ENCODE measurements at places on chromosomes 5 and 9. TPM values are rescaled to one million over a fixed set of nuclear protein-coding genes. Genes with fewer than 3 reads are reported as not detected.
A peak's percentile ranks its signal among the peaks of the same experiment; 100 is the strongest.

GRCh38 chr9:135132008-135132407, 44.5 kb downstream of the OLFM1 start:
- DNase-seq = no peak

Gene ECM2
- polyA plus RNA-seq = not detected

- no peak for DNase-seq
These were observed 76.3 kb downstream of the HSPA4 start for GRCh38 chr5:133128066-133128465.

DNA sequence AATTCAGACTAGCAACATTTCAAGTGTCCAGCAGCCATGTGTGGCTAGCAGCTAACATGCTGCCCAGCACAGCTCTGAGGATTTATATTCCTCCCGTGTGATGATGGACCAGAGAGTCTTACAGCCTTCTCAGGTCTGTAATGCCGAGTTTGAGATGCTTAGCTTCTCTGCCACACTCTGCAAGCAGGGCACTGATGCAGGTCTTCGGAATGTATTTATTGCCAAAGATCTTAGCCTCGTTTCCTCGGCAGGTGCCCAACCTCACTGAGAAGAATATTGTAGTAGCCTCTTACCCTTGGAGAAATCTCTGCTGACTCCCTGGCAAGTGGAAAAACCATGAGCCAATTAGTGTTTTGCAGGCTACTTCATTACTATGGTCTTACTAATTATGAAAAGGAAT, 3.7 kb upstream of the RAI14 start:
- DNase-seq = no peak

- peak; percentile 98 for DNase-seq
These were observed at the start of gene NUP214 for GRCh38 chr9:131125288-131126058. TSS of gene NUP214 (plus strand) at chr9:131125586. CDS start at chr9:131125705, 119 bp downstream.

Gene ARL14EPL
- polyA plus RNA-seq = not detected

GRCh38 chr5:96439477-96440184, 6.6 kb upstream of the PCSK1 start:
- DNase-seq = no peak

- no peak for DNase-seq
These were observed 187.6 kb upstream of the TNC start for GRCh38 chr9:115305543-115305942.

Gene PCDHB9
- not detected for polyA plus RNA-seq

Gene TMEM215
- not detected for polyA plus RNA-seq

Gene FRMPD1
- polyA plus RNA-seq = not detected

- DNase-seq = no peak
These were observed 150.9 kb downstream of the BRINP1 start for GRCh38 chr9:119218293-119218692.

DNA sequence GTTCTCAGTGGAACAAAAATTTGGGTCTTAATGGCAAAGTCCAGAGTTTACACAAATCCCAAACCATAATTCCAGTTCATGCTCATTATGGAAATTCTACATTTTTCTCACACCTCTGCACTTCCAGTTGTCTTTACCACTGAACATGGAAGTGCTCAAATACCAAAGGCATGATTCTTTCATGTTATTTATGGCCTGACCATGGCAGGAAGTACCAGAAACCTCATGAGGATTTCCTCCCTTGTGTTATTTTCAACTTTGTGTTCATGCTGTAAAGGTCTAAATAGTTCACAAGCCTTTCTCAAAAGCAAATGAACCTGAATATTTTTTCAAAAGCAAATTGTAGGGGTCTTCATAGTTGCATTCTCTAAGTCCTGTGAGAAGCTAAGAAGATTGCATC, 82.0 kb upstream of the ITGA1 start:
- no peak for DNase-seq

GRCh38 chr5:38384396-38384795, 126.0 kb downstream of the EGFLAM start:
- no peak for DNase-seq

DNA sequence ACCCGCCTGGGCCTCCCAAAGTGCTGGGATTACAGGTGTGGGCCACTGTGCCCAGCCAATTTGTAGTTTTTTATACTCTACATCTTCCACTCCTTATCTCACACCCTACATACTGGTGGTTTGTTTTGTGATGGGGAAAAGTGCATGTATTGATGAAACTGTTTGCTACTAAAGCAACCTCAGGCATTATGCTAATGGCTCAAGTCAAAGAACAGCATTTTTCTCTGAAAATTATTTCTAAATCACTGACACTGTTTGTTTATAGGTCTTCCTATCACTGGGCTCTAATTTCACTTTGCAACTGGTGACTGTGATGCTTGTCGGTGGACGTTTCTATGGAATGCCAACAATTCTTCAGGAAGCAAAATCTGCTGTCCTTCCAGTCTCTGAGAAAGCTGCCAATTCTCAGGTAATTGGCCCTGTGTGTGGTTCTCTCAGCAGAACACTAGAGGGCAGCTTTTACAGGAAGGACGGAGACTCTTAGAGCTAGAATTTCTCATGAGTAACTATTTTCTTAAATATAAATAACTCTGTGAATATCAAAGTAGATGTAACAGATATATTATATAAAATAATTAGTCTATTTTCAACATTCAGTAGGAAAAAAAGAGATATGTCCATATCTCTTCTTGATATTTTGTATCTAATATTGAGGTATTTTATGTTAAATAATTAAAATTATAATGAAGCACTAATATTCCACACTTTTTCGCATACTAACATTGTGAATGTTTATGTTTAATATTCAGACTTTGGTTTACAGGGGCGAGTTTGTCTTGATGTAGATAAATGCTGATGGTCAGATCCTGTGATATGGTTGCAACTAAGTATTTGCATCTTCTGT, 244.1 kb downstream of the ADGRV1 start:
- peak; percentile 1 for DNase-seq

Gene AFAP1L1
- polyA plus RNA-seq = not detected

Gene KCNMB1
- polyA plus RNA-seq = 1.2 TPM

GRCh38 chr5:54541823-54542783, 24.5 kb downstream of the SNX18 start:
- no peak for DNase-seq

Data from CD14-positive monocyte (primary cell).